ENCODE measurements at places on chromosomes 6 and 20.

DNA sequence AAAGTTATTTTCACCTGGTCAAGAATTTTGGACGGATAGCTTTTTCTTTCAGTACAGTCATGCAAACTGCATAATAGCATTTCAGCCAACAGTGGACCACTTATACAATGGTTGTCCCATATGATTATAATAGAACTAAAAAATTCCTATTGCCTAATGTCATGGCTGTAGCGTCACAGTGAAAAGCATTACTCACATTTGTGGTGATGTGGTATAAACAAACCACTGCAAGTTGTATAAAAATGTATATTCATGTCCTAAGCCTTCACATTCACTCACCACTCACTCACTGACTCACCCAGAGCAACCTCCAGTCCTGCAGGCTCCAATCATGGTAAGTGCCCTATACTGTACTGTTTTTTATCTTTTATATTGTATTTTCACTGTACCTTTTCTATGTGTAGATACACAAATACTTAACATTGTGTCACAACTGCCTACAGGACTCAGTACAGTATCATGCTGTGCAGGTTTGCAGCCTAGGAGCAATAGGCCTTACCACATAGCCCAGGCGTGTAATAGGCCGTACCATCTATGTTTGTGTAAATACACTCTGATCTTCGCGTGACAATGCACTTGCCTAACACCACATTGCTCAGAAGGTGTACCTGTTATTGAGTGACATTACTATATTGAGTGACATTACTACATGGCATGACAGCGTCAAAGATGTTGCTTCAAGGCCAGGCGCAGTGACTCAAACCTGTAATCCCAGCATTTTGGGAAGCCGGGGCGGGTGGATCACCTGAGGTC, 17.9 kb downstream of the ABHD12 start:
- DNase-seq: no peak

DNA sequence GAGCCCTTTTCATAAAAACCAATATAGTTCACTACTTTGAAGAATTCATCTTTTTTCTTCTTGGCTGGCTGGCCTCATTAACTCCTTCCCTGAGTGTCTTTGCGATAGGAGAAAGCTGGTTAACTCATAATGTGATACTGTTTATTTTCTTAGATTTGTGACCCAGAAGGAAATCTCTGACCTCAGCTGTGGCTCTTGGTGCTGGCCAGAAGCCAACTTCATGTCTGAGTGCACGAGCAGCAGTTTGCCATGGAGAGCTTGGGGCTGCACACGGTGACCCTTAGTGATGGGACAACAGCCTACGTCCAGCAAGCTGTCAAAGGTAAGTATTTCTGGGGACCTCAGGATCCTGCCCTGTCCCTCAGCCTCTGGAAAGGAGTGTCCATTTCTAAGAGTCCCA, 16.7 kb upstream of the DEF6 start:
- DNase-seq: no peak

DNA sequence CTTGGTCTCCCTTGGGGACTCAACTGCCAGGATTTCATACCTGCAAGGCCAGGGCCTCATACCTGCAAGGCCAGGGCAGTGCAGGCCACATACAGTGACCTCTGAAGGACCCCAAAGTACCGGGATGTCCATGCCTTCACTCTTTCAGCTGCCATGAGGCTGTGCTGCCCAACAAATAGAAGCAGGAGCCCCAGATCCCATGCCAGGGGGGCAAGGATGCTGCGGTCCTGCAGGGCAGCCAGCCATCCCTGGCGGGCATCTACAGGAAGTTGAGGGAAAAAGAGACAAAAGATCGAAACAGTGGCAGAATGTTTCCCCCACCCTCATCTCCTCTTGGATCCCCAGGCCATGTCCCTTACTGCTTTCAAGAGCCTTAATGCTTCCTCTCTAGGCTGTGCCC, 799 bp downstream of the NRM start:
- DNase-seq: no peak

DNA sequence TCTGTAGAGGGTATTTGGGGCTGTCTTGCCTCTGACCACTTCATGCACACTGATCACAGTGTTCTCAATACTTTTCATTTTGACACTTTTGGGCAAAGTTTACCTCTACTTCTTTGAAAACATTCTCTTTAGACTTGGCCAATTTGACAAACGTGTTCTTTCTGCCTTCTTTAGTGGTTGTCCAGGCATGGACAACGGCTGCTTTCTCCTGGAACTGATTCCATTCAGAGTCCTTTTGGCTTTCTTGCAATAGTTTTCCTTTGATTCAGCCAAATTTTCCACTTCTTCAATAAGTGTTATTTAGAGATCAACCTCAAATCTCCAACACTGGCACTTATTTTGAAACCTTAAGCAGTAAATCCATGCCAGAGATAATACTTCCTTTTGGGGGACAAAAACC, 6.7 kb upstream of the CST9 start:
- DNase-seq: no peak

GRCh38 chr6:169720207-169720855, 4.0 kb downstream of the PHF10 start:
- no peak for DNase-seq

GRCh38 chr20:10788055-10788454, 114.3 kb upstream of the JAG1 start:
- DNase-seq: no peak

DNA sequence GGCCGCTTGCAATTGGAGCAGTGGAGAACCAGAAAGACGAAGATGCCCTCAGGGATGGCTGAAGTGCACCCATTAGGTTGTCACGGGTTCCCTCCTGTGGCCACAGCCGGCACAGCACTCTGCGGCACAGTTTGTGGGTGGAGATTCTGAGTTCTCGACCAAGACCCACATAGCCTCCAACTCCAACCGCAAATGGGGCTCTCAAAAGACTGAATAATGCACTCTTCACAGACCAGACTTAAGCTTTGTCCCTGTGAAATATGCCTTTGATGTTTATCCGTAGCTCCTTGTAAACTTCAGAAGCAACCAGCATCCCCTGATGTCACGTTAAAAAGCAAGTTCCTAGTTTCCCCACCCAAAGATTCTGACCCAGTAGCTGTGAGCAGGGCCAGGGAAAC, 934 bp upstream of the CST9 start:
- peak; percentile 35 for DNase-seq

- DNase-seq: no peak
These were observed at the start of gene RAMACL for GRCh38 chr6:166586424-166587156. Gene RAMACL, minus strand, starts transcription at chr6:166586678. Its CDS starts 201 bp downstream, at chr6:166586477.
